NCI-H1092 (cell line): ENCODE measurements at places on chromosomes 12 and 14.

DNA sequence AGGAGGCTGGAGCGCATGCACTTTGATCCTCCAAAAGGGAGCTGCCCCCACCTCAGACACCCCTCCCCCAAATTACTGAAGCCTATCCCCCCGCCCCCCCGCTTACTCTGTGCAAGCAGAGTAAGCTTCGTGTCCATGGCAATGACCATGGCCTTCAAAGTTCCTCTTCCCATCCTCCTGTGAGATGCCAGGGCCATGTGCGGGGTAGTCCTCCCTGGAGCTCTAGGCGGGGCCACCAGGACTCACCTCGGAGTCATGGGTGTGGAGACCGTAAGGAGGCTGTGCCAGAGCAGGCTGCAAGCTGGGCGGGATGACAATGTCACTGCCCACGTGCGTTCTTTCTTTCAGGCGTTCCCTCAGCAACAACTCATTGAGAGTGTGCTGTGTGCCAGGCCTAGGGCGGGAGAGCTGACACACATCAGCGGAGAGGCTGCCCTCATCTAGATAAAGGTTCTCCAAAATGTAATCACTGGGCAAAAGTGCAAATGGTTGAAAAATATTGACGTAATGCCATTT, 66.8 kb downstream of the C14orf132 start:
- peak; percentile 11 for DNase-seq

DNA sequence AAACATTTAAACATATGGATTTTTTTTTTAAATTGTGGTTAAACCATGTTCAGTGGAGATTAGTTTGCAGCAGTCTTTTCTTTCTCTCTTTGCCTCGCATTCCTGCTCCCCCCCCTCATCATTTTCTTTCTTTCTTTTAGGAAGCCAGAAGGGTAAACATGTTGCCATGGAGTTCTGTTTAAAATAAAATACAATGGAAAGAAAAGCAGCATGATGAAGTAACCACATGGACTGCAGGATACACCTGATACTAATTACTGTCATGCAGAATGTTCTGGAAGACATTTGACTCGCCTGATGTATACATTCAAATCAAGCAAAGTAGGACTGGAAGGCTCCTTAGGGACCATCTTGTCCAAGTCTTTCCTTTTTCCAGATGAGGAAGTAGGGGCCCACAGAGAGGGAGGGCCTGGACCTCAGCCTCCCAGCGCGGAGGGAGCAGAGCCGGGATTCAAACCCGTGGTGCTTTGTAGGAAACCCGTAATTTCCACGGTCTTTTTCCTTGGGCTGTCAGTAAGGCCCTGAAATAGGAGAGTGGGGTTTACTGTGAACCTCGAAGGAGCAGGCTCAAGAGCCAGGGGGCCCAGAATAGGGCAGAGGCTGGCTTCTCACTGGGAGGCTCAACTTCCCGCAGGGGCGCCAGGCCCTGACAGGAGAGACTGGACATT, 2.4 kb upstream of the MEG3 start:
- no peak for DNase-seq

GRCh38 chr14:38282936-38283335, 27.0 kb upstream of the CLEC14A start:
- no peak for DNase-seq

- DNase-seq: no peak
These were observed 326.7 kb downstream of the SLC6A15 start for GRCh38 chr12:84585776-84586395.

DNA sequence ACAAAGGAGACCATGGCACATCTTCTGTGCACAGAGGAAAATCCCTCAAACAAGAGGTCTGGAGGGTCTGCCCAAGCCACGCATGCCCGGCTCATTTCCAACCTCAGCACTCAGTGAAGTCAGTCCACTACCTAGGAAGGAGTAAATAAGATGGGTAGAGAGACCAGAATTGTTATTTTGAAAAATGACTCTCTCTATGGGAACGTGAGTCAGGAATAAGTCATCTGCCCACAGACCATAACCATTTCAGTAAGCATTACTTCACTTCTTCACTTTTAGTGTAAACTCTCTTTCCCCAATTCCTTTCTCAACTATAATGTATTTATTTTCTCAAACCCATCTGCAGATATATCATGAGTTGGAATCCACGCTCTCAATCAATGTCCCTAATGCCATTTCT, 1039.9 kb upstream of the USP15 start:
- no peak for DNase-seq

GRCh38 chr14:96097752-96098151, 58.6 kb downstream of the C14orf132 start:
- no peak for DNase-seq
